ENCODE measurements at places on chromosomes 13 and 19.

GRCh38 chr19:55398200-55398925 lies 9.2 kb downstream of the UBE2S start:
- no peak for DNase-seq

DNA sequence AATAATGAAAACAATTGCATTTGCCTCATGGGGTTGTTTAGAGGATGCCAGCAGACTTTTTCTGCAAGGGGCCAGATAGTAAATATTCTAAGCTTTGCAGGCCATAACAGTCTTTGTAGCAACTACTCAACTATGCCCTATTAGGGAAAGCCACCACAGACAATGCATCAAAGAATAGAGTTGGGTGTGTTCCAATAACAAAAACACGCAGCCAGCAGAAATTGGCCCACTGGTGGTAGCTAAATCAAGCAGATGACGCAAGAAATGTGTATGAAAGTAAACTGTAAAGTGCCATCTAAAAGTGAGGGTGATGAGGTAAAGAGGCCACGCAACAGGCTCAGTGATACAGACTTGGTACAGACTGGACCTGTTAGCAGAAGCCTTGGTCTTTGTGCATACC lies 75.2 kb upstream of the SIAH3 start:
- DNase-seq: no peak

GRCh38 chr19:3184847-3185460 lies 776 bp upstream of the NCLN start:
- DNase-seq: peak; percentile 59

- DNase-seq: no peak
These were observed 3.0 kb downstream of the SIGLEC9 start for GRCh38 chr19:51127755-51128154.

GRCh38 chr19:33288666-33289065 lies 13.7 kb downstream of the CEBPA start:
- DNase-seq: no peak

DNA sequence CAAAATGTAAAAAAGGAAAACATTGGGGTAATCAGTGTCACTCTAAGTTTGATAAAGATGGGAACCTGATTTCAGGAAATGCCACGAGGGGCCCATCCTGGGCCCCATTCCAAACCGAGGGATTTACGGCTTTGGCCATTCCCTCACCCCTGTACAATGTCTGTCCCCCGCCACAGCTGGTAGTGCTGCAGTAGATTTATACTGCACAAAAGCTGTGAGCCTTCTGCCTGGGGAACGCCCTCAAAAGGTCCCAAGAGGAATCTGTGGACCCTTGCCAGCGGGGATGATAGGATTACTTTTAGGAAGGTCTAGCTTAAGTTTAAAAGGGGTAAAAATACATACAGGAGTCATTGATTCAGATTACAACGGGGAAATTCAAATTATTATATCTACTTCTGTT lies 173.4 kb upstream of the SGCG start:
- DNase-seq: no peak

- no peak for DNase-seq
These were observed 1815.9 kb downstream of the PCDH9 start for GRCh38 chr13:65414187-65414586.

DNA sequence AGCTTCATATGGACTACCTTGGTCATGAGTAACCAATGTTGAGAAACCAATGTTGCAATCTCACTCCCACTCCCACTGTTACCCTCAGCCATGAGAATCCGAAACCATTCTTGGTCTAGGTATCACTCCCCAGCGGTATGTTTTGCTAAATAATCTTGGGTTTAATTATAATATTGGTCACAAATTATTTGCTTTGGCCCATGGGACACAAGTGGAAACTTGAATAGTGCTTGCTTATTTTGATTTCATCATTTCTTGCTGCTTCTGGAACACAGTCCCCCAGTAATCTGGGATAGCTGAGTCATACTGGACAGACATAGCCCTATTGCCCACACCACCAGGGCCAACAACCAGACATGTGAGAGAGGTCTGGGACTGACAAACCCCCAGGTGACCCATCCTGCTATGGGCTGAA lies 171.6 kb upstream of the IPO5 start:
- DNase-seq: no peak

DNA sequence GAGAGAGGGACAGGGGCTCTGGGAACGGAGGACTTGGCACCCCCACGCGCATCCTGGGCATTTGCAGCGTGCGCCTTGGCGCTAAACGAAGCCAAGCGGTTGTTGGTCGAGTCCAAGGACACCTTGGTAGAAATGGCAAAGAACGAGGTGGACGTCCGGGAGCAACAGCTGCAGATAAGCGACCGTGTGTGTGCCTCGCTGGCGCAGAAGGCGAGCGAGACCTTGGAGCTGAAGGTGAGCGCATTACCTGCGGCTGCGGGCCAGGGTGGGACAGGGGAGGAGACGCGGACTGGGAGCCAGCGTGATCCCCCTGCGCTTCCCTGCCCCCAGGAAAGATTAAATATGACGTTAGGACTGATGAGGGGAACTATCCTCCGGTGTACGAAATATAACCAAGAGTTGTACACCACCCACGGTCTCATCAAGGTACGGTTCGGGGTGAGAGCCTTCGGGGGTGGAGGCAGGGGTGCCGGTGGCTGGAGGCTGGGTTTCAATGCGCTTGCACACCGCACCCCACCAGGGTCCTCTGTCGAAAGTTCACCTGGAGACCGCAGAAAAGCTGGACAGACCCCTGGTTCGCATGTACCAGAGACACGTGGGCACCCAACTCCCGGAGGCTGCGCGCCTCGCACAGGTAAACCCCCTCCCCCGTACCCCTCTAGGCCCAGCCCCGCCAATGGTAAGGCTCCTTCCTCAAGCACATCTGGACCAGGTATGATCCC lies 27.8 kb upstream of the CASP14 start:
- no peak for DNase-seq

GRCh38 chr13:31631071-31631470 lies 108.3 kb upstream of the RXFP2 start:
- DNase-seq: no peak

GRCh38 chr13:33139184-33139583 lies 123.0 kb downstream of the KL start:
- DNase-seq: no peak

DNA sequence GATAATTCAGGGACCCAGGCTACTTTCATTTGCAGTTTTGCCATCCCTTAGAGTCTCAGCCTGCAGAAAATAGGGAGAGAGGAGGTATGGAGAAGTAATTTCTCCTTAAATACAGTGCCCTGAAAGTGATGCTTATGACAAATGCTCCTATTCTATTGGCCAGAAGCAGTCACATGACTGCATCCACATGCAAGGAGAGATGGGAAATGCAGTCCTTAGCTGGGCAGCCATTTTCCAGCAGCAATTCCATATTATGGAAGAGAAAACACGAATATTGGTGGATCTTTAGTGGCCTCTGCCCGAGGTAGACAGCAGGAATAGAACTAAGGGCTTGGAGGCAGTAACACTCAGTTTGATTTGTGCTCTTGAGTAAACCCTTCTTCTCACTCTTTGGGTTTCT lies 39.4 kb downstream of the VAV1 start:
- no peak for DNase-seq

DNA sequence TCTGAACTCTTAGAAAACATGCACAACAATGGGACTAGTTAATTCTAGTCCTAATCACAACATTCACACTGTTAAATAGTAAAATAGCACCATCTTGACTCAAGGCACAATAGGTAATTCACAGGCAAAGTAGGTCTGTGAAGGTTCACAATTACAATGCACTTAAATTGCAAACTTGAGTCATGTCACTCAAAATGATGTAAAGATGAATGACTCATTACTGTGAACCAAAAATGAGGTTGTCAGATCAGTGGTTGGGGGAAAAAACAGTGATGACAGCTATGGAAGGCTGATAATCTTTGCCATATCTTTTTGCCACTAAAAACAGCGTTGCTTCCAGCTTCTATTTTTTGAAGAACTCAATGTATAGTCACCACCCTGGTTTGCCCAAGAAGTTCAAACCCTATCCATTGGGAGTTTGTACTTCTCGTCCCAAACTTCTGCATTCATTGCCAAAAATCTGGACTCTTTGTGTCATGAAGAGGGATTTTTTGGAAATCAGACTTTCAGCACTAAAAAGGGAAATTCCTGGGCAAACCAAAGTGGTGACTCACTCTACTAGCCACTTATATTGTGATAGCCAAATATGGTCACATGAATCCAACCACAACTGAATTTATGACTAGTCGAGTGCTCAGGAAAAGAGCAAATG lies 200.9 kb upstream of the TMTC4 start:
- DNase-seq: no peak

DNA sequence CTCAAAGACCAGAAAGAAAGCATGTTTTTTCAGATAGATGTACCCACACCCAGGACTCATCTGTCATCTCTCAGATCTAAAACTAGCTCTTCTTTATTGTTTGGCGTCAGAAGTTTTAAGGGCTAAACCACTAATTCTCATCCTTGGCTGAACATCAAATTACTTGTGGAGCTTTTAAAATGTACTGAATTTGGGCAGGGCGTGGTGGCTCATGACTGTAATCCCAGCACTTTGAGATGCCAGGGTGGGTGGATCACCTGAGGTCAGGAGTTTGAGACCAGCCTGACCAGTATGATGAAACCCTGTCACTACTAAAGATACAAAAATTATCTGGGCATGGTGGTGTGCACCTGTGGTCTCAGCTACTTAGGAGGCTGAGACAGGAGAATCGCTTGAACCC lies 47.4 kb downstream of the RCBTB2 start:
- no peak for DNase-seq

DNA sequence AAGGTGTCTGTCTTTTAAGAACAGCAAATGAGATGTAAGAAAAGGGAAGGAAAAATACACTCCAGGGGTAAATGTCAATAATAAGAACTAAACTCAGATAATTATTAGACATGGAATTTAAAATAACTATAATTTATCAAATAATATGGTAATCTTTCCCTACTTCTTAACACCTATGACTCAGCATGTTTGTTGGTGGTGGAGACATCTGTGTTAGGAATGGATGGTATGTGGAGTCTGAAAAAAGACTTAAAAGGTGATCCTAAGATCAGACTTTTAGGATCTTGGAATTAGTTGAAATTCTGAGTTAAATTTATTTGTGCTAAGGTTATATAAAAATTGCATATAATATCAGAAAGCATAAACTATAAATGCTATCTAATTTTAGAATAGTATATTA lies 915.1 kb downstream of the SLITRK5 start:
- no peak for DNase-seq

- DNase-seq: no peak
These were observed 6.2 kb upstream of the PTBP1 start for GRCh38 chr19:791007-791566.

DNA sequence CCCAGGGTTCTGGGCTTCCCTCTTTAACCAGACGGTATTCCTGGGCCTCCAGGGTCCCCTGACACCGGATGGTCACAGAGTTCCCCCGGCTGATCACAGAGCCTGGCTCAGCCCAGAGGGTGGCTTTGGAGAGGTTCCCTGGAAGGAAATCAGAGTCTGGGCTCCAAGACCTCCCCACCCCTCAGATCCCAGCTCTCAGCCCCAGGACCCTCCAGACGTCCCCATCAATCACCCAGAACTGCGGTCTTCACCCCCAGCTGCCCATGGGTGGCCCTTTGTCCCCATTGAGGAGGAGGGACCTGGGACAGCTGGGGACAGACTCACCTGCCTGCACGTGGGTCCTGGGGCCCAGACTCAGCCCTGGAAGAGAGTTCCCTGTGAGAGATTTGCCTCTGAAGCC lies 955 bp downstream of the LILRA5 start:
- DNase-seq: no peak

- DNase-seq: no peak
These were observed 18.7 kb upstream of the ATXN8OS start for GRCh38 chr13:70088926-70089325.

DNA sequence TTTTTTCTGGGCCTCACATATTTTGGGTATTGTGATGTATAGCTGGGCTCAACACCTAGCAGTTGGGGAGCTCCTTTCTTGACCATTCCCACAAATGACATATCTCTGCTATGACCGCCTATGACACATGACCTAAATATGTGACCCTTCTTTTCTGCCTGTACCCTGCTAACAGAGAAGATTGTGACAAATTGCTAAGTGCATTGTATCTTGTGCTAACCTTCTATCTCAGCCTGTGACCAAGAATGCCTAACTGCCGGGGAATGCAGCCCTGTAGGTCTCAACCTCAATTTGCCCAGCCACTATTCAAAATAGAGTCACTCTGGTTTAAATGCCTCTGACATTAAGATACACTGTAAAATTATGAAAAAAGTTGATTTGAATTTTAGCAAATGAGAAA lies 6.8 kb upstream of the ZNF429 start:
- no peak for DNase-seq

- no peak for DNase-seq
These were observed 915 bp upstream of the GRWD1 start for GRCh38 chr19:48444936-48445200.

GRCh38 chr13:24511019-24511815 lies 1.4 kb downstream of the PARP4 start:
- peak; percentile 69 for DNase-seq

All from stimulated activated CD4-positive, alpha-beta T cell treated with anti-CD3 and anti-CD28 coated beads, Interleukin-12 subunit alpha, Interleukin-12 subunit beta, amount 100 ng/mL, for 24 hours (primary cell).